ENCODE measurements at places on chromosomes 13 and 19.

DNA sequence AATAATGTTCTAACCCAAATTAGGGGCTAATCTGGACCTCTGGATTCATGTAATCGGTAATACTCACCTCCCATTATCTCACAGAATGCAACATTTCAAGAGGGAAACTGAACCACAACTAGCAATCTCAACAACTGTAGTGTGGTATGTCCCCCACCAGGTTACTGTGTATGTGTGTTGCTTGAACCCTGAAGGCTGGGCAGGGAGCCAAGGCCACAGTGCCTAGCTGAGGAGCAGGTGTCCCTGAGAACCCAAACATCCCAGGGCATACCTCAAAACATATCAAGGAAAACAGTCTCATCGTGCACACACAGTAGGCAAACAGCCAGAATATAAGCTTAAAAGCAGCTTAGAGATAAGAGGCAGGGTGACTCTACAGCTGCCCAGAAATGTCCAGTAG is 20.5 kb upstream of the NEK3 start:
- DNase-seq, result no peak

DNA sequence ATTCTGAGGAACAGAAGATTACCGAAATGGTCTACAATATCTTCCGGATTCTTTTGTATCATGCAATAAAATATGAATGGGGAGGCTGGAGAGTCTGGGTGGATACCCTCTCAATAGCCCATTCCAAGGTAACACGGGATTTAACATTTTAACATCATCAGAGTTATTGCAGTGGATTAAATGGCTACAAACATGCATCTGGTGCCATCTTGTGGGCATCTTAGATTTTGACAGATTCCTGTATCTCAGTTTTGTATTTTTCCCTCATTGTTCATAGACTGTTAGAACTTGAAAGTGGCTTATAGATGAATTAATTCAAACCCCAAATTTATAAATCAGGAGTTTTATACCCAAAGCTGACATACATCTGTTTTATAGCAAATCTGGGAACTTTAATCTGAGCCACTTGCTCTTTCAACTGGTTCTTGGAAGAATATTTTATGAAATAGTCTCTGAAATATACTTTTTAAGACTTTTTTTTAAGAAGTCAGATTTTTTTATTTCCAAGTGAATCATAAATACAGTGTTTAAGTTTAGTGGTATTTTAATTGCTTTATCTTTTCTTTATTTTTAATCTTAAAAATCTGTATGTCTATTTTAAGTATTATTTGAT is 215.2 kb downstream of the NBEA start:
- DNase-seq, result no peak

- DNase-seq, result no peak
Observed at GRCh38 chr13:100115693-100116254, 26.9 kb downstream of the PCCA start.

GRCh38 chr19:1064661-1065605 is 2.0 kb upstream of the ARHGAP45 start:
- DNase-seq, result peak; percentile 56

DNA sequence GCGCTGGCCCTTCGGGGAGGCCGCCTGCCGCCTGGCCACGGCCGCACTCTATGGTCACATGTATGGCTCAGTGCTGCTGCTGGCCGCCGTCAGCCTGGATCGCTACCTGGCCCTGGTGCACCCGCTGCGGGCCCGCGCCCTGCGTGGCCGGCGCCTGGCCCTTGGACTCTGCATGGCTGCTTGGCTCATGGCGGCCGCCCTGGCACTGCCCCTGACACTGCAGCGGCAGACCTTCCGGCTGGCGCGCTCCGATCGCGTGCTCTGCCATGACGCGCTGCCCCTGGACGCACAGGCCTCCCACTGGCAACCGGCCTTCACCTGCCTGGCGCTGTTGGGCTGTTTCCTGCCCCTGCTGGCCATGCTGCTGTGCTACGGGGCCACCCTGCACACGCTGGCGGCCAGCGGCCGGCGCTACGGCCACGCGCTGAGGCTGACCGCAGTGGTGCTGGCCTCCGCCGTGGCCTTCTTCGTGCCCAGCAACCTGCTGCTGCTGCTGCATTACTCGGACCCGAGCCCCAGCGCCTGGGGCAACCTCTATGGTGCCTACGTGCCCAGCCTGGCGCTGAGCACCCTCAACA is 1.2 kb downstream of the F2RL3 start:
- DNase-seq, result no peak

DNA sequence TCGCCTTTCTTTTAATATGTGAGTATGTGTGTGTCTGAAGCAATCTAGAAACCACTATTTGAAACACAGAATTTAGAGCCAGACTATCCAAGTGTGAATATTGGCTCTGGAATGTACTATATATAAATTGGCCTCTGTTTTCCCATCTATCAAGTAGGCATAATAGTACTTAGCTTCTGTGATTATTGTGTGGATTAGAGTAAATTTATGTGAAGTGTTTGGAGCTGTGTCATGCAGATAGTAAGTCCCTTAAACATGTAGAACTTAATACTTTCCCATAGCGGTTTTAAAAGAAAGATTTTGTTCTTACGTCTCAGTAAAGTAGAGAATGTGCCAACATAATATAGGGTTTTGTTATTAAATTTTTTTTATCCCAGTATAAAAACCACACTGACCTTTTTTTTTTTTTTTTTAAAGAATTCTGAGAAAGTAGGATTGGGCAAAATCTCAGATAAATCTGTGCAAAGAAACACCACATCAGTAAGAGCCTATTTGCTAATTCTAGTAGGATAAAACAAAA is 432.3 kb downstream of the RFC3 start:
- no peak for DNase-seq

GRCh38 chr19:17052439-17052838 is 22.8 kb downstream of the HAUS8 start:
- no peak for DNase-seq

GRCh38 chr13:33127009-33127551 is 110.9 kb downstream of the KL start:
- DNase-seq, result no peak

DNA sequence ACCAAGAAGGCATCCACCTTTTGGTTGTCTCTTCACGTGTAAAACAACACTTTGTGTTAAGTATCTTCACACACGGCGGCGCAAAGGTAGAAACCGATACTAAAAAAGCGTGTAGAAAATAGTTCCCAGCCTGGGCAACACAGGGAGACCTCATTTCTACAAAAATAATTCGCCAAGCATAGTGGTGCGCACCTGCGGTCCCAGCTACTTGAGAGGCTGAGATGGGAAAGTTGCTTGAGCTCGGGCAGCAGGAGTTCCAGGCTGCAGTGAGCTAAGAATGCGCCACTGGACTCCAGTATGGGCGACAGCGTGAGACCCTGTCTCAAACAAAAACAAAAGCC is 573 bp upstream of the ERCC5 start:
- DNase-seq, result no peak

DNA sequence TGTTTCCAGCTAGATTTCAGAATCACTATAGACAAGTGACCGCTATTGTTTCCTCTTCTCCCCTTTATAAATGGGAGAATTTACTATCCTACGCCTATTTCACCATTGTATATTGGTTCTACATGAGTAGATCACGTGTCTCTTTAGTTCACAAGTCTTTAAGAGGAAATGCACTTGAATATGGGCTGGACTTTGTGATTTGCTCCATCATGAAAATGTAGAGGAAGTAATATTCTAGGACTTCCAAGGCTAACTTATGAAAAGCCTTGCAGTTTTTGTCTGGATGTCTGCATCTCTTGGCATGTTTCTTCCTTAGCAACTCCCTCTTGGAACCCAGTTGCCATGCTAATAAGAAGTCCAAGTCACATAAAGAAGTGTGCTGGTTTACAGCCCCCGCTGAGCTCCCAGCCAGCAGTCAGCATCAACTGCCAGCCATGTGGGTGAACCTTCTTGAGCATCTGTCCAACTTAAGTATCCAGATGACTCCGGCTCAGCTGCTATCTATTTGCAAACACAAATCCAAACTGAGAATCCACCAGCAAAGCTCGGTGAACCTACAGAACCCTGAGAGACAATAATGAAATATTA is 4.8 kb upstream of the FBXL3 start:
- DNase-seq, result no peak

- DNase-seq, result no peak
Observed at GRCh38 chr13:94708031-94708859, 4.1 kb downstream of the SOX21 start.

- no peak for DNase-seq
Observed at GRCh38 chr13:41028051-41028450, 8.9 kb upstream of the ELF1 start.

Data from activated CD8-positive, alpha-beta memory T cell treated with anti-CD3 and anti-CD28 coated beads for 4 hours (primary cell).